ENCODE measurements at places on chromosomes 3 and 15. TPM values are rescaled to one million over a fixed set of nuclear protein-coding genes. Genes with fewer than 3 reads are reported as not detected.

The HTR3E gene
- total RNA-seq = not detected

The MESP2 gene
- total RNA-seq = not detected

The IVD gene
- 38.4 TPM for total RNA-seq

The CCNDBP1 gene
- 65.8 TPM for total RNA-seq

All from activated CD4-positive, alpha-beta T cell treated with anti-CD3 and anti-CD28 coated beads, Interleukin-2, amount 10 ng/mL, durations not matched to agents 7 days and 5 days (primary cell).